Stimulated activated CD4-positive, alpha-beta T cell treated with anti-CD3 and anti-CD28 coated beads, Interleukin-15, amount 100 ng/mL, for 1 hour (primary cell): ENCODE measurements at places on chromosomes 1 and 21.
A peak's percentile ranks its signal among the peaks of the same experiment; 100 is the strongest.

GRCh38 chr1:232435729-232436128 is 194.2 kb downstream of the SIPA1L2 start:
- no peak for DNase-seq

DNA sequence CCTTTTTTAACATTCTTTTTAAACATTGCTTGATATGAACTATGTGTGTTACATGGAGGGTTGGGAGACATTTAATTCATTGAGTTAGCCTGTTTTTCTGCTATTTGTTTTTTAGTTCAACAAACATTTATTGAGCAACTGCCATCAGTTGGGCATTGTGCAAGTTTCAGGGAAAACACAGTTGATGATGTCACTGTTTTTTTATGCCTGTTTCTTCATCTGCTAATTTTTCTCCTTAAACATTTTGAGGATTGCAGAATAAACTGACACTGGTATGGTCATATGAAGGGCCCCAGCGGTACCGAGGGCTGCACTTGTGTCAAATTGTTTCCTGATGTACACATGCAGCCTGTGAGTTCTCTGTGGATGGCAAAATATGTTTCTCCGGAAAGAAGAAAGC is 253.0 kb downstream of the FGGY start:
- DNase-seq, result no peak

DNA sequence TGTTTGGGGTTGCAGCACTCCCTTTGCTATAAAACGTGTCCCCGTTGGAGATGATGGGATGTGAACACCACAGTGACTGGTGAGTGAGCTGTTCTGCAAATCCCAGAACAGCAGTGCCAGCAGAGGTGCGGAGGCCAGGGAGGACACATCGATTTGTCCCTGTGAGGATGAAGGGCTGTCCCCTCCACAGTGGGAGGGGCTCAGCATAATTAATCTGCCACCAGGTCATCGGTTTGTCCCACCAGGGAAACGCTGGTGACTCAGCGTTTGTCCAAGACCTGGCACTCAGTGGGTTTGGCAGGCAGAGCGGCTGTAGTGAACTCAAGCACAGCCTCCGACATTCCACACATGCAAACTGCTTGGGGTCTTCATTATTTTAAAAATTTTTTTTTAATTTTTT is 22.8 kb upstream of the PDE9A start:
- no peak for DNase-seq

- DNase-seq, result no peak
These were observed 226.2 kb downstream of the RHOU start for GRCh38 chr1:228961511-228961910.

GRCh38 chr1:156372876-156373275 is 3.9 kb downstream of the RHBG start:
- DNase-seq, result no peak

- DNase-seq, result no peak
These were observed 481.4 kb downstream of the SETD4 start for GRCh38 chr21:35578831-35579471.

DNA sequence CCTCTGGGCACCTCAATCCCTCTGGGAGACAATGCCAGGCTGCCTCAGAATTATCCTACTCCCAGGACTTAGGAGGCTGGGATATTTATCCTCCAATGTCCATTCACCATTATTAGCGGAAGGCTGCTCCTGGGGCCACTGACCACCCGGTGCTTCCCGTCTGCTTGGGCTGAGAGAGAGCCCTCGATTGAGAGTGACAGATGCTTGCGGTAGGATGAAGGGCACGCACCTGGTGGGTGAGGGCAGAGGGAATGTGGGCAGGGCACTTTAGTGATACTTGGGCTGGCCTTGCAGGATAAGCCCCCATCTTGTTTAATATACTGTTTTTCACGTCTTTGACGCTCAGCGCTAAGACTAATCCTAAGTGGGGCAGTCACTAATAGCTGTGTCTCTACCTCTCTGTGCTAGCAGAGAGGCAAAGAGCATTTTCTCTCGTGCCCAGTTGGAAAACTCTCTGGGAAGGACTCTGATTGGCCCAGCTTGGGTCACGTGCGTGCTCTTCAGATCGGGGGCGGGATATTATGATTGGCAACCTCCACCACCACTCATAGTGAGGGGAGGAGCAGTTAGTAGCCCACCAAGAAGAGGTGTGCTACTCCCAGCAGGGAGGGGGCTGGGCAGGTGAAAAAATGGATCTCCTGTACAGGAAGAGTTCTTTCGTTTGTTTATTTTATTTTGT is 10.6 kb upstream of the PARS2 start:
- no peak for DNase-seq

DNA sequence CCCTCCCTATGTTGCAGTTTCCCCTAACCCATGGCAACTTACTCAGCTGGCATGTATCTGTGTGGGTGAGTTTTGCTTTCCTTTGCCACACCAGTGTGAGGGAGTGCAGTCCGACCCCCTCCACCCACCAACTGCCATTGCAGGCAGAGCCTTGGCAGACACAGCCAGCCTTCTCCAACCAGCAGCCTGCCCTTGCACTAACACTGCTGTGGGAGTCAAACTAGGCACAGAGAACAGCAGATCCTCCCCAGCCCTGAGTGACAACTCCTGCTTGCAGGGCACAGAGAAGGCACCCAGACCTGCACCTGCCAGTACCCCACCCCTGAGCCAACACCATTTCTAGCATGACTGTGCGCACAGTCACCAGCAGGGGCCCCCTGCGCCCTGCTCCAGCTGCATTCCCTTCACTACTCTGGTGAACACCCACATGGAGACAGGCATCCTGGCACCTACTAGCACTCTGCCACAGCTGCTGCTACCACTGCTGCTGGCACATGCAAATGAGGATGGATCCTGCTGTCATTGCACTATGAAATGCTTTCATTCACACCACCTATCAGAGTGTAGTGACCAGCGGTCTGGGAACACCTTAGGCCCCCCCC is 98.4 kb downstream of the MAGI3 start:
- no peak for DNase-seq

GRCh38 chr1:84721152-84721551 is 30.9 kb upstream of the SSX2IP start:
- no peak for DNase-seq

GRCh38 chr1:64136752-64137411 is 66.5 kb upstream of the UBE2U start:
- DNase-seq, result peak; percentile 24
